NCI-H2029 (cell line): ENCODE measurements at places on chromosomes 4 and X.

- no peak for DNase-seq
Observed at GRCh38 chrX:148498067-148498466, 2.4 kb upstream of the AFF2 start.

DNA sequence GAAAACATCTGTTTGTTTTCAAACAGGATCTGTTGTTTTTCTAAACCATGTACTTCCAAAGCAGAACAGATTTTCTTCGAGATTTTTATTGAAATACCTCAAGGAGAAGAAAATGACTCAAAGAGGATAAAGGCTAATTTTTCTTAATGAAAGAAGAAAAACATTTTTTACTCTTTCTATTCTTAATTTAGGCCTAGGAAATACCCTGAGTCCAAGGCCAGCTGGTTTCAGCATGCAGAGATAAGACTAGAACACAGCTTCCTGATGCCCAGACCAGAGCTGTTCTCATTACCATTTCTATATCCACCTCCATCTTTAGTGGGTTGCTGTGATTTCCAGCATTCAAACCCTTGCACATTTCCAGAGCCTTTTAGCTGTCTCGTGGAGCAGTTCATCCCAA is 18.3 kb downstream of the GAB1 start:
- DNase-seq, result no peak

DNA sequence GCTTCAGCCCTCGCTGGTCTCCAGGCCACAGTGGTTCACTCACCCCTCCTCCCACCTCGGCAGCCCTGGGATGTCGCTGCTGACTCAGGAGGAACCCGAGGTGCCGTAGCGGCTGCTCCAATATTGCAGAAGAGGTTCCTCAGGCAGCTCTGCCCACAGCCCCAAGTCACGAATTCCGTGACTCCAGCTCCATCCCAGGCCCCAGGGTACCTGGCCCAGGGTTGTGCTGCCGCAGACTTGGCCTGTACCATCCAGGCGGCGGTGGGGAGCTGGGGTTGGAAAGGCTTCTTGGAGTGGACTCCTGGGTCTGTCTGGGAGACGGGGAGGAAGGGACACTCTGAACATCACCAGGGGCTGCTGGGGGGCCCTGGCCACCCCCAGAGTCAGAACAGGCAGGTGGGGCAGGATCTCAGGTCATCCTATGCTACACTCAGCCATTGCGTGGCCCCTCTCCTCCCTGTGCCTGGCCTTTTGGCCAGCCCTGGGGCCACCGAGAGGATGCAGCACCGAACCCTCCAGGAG is 728 bp upstream of the HGFAC start:
- no peak for DNase-seq

DNA sequence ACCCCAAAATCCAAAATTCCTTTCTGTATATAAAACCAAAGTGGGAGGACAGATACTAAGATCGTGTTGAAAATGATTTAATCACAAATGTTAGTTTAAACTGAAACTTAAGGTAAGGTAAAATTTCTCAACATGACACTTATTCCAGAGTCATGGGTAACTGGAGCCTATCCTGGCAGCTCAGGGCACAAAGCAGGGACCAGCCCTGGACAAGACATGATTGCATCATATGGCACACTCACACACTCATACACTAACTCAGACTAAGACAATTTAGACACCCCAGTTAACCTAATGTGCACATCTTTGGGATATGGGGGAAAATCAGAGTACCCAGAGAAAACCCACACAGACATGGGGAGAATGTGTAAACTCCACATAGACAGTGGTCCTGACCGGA is 244.1 kb upstream of the TEX13A start:
- DNase-seq, result no peak

GRCh38 chr4:19399001-19399400 is 852.7 kb upstream of the SLIT2 start:
- no peak for DNase-seq

- DNase-seq, result no peak
Observed at GRCh38 chr4:77473509-77473908, 132.1 kb upstream of the CXCL13 start.

GRCh38 chr4:80489798-80490197 is 154.3 kb downstream of the CFAP299 start:
- no peak for DNase-seq

GRCh38 chrX:124028182-124028581 is 66.7 kb downstream of the STAG2 start:
- DNase-seq, result no peak
